Right kidney (tissue), 9 donors: ENCODE measurements at places on chromosomes 11 and 22.

GRCh38 chr22:46593211-46593681 lies 26.9 kb upstream of the GRAMD4 start:
- no peak for DNase-seq

DNA sequence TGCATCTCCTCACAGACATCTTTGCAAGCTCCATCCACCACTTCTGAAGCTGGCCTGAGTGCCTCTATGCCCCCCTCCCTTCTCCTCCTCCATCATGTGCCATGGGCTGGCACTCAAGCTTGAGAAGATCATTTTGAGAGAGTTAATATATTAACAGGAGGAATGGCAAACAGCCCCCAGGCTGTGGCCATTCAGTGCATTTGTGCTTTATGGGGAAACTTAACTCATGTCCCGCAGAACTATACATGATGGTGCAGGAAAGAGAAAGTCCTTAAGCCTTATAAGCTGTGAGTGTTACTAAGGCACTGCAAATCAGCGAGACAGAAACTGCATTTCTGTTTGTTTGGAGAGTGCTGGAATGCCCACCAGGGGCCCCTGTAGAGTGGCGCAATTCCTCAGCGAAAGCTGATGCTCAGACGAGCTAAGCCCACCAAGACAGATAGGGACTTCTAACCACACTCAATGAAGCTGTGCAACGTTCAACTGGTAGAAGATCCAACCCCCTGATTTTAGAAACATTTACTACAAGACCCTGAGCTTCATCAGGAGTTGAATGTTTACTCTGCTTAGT lies 26.8 kb upstream of the PHLDA2 start:
- DNase-seq, result no peak

GRCh38 chr11:123505546-123506299 lies 75.7 kb downstream of the GRAMD1B start:
- DNase-seq, result peak; percentile 40

- DNase-seq, result peak; percentile 47
Measured at GRCh38 chr22:45164270-45165088, 754 bp downstream of the NUP50 start.

- DNase-seq, result no peak
Measured at GRCh38 chr11:104844451-104844850, 53.8 kb downstream of the CASP12 start.

DNA sequence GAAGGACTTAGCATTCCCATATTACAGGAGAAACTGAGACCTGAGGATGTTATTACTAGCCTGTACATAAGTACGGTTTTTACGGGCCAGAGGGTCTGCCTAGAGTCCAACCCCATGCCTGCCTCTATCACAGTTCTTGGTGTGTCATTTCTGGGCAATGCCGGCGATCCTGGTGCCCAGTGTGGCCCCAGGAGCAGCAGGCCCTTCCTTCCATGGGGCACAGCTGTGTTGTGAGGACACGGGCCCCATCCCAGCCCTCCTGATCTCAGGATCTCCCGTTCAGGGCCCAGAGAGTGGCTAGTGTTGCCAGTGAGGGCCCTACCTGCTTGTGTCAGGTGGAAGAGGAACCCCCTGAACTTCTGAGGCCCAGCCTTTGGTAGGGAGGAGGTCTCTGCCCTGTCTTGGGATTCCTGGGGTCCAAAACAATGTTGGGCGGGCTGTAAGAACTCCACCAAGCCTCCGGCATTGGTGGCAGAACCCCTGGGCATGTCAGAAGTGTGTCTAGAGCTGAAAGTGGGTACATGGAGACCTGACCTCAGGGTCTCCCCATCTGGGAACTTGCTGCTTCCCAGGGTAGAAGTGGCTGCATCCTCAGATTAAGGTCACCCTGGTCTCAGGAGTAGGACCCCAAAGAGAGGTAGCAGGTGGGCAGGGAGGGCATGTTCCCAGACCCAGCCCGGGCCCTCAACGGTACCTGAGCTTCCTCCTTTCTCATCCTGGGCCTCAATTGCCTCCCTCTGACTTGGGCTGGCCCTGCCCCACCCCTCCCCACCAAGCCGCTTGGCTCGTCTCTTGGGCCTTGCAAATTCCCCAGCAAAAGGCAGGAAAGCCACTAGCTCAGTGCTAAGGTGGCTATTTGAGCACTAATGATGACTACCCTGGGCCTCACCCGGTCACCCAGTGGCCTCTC lies 74.6 kb upstream of the KCNQ1OT1 start:
- DNase-seq, result no peak

DNA sequence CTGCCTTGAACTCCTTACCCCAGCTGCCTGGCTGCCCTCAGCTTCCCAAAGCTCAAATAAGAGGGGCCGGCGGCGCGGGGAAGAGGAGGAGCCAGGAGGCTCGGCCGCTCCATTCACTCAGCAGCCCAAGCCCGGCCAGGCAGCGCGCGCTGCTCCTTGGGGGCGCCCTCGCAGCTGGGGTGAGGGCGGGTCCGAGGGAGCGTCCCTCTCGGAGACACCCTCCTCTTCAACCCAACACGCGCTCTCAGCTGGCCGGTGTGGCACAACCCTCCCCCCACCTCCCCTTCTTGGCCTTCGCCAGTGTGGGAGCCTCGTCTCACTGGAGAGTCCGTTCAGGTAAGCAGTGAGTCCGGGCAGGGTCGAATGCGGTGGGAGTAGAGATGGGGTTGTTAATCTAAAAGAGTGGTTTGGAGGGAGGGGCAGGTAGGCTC lies at the start of gene WT1:
Gene WT1 (minus strand): TSS at position 29 of the 431 bp plus-strand sequence.
- peak; percentile 89 for DNase-seq

- DNase-seq, result no peak
Measured at GRCh38 chr11:19631712-19632498, 80.7 kb upstream of the NAV2 start.

GRCh38 chr22:49235463-49236300 lies 592.0 kb downstream of the BRD1 start:
- no peak for DNase-seq

DNA sequence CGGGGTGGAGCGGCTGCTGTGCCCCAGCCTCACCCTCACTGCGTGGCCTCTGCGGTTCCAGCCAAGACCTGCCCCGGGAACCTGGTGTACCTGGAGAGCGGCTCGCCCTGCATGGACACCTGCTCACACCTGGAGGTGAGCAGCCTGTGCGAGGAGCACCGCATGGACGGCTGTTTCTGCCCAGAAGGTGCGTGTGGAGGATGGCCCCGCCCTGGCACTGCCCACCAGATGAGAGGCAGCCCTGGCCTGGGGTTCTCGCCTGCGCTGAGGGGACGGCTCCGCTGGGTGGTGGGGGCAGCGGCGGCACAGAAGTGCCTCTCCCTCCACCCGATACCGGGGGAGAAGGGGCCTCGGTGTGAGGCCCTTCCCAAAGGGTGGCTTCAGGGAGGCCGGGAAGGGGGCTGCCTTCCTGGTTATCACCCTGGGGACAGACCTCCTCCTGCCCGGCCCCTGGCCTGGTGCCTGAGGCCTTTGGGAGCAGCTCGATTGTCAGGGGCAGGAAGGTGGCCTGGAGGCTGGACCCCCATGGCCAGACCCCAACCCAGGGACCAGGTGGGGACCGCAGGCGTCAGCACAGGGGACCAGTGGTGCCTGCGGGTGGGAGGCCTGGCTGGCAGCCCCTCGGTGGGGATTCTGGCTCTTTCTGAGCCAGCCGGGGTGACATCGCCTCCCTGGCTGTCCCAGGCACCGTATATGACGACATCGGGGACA lies 7.1 kb downstream of the MUC2 start:
- no peak for DNase-seq

- no peak for DNase-seq
Measured at GRCh38 chr11:96185220-96185768, 157.7 kb downstream of the MAML2 start.

DNA sequence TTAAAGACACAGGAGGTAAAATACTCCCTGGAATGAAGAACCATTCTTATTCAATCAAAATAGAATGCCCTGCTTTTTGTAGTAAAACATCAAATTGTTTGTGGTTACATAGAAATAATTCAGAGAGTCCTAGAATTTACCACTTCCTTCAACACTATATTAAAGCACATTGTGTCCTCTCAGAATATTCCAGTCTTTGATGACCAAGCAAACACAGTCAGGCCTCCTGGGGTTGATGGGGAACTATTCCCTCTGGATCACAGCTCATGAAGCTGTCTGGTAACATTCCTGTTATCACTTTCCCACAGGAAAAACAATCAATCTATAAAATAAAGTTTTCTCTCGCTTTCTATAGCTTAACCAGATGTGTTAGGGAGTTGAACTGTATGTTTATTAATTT lies 389.3 kb downstream of the KCNA4 start:
- no peak for DNase-seq

GRCh38 chr11:9459667-9460321 lies 1.0 kb upstream of the ZNF143 start:
- DNase-seq, result no peak

DNA sequence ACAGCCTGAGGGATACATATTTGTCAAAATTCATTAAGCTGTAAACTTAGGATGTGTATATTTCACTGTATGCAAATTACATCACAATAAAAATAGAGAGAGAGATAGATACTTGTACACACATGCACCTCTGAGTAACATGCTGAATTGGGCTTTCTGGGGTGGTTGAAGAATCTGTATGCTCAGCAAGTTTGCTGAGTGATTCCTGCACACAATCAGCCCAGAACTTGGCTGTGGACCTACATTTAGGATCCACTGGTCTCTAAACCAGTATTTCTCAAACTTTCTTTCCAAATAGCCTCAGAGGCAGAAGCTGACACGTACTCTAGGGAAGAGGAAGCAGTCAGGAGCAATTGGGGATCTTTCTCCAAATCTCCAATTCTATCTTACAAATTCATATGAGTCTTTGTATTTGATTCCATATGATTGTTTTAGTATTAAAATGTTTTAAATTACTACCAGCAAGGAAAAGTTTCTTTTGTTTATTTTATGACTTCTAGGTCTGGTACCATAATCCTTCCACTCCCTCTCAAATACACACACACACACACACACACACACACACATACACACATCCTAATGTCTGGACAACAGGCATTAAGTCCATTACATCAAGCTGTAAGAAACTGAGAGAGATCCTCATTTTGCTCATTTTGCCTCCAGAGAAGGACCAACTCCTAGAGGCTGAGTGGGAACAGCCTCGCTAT lies 20.0 kb downstream of the SYT13 start:
- DNase-seq, result no peak

- no peak for DNase-seq
Measured at GRCh38 chr11:120139316-120140069, 1.6 kb upstream of the TRIM29 start.

DNA sequence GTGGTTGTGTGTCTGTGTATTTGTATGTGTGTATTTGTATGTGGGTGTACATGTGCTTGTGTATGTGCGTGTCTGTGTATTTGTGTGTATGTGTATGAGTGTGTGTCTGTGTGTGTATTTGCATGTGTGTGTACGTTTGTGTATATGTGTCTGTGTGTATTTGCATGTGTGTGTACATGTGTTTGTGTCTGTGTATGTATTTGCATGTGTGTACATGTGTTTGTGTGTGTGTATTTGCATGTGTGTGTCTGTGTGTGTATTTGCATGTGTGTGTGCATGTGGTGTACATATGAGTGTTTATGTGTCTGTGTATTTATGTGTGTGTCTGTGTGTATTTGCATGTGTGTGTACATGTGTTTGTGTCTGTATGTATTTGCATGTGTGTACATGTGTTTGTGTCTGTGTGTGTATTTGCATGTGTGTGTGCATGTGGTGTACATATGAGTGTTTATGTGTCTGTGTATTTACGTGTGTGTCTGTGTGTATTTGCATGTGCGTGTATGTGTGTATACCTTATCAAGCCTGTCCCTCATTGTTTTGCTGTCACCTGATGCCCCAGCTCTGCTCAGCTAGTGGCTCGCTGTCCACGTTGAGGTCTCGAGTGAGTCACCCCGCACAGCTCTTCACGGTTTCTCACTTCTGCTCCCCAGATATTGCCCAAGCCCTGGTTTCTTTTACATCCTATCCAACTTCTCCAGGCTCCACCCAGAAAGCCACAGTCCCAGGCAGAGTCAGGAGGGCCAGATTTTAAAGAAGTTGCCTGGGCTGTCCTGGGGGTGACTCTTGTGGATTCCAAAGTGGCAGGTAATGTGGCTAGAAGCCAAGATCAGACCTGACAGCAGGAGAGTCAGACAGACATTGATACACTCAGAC lies 15.2 kb downstream of the MB start:
- DNase-seq, result no peak

- DNase-seq, result no peak
Measured at GRCh38 chr11:3143136-3143880, 21.8 kb downstream of the OSBPL5 start.

- DNase-seq, result no peak
Measured at GRCh38 chr11:47393163-47394049, 15.0 kb upstream of the SLC39A13 start.

GRCh38 chr22:22692707-22693530 lies 48.5 kb downstream of the GGTLC2 start:
- DNase-seq, result no peak

DNA sequence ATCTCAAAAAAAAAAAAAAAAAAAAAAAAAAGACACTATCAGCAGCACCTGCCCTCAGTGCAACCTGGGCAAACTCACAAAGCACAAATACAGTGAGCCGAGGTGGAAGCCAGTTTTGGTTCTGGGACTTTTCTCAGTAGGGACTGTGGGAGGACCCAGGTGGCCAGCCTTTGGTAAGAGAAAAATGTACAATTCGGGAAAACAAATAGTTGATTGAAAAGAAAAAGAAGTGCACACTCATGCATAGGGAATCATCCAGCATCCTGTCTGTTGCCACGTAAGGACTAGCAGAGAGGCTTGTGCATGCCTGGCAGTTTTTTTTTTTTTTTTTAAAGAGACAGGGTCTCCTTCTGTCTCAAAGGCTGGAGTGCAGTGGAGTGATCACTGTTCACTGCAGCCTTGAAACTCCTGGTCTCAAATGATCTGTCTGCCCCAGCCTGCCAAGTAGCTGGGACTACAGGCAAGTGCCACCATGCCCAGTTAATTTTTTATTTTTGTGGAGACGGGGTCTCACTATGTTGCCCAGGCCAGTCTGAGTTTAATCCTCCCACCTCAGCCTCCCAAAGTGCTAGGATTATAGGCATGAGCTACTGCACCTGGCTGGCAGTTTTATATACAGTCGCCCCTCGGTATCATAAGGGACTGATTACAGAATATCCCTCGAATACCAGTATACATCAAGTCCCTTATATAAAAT lies 36.7 kb downstream of the TPST2 start:
- no peak for DNase-seq

- no peak for DNase-seq
Measured at GRCh38 chr11:105432241-105432995, 177.5 kb upstream of the GRIA4 start.

- no peak for DNase-seq
Measured at GRCh38 chr22:48367731-48368130, 1459.9 kb downstream of the BRD1 start.
